ENCODE measurements at places on chromosomes 1 and 21.

DNA sequence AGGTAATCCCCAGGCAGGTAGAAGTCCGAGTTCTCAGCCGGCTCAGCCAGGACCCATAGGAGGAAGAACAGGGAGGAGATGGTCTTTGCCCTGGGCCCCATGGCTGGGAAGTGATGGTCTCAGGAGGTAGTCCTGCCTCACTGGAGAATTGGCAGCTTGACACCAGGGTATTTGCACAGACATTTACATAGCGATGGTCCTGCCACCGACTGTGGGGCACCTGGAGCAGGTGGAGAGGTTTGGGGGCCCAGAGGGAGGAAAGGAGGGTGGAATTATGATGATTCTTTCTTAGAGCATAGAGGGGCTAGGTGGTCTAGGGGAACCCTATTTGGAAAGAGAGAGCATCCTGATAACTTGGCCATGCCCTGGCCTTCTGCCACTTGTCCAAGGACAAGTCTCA lies at the start of gene TAS1R2:
TAS1R2 (minus strand) TSS at position 101 of the 400 bp plus-strand sequence; CDS start at position 101, 0 bp downstream.
- no peak for DNase-seq

DNA sequence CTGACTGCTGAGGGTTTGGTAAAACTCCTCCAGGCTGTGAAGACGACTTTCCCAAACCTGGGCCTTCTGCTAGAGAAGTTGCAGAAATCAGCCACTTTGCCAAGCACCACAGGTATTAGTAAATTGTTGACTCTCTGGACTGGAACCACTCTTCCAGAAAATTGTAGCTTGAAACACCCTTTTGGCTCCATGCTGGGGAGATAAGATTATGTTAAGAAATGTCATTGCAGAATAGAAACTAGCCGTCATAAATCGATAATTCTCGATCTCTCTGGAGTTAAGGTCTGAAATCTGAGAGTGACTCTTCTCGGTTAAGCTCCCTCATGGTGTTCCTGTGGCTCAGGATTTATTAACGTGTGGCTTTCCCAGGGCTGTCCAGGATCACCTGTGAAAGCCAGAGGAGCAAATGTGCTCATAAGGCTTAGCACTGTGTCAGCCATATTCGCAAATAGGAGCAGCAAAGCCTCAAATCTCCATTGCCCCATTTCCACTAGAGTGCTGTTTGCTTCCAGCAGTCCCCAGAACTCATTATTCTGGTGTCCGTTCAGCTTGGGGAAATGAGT lies 54.6 kb downstream of the ZBTB40 start:
- DNase-seq: no peak

GRCh38 chr1:156490401-156491032 lies 10.1 kb downstream of the MEF2D start:
- peak; percentile 38 for DNase-seq

GRCh38 chr1:150981177-150981804 lies 801 bp upstream of the ANXA9 start:
- peak; percentile 50 for DNase-seq

- no peak for DNase-seq
Observed at GRCh38 chr21:28928578-28929420, 63.9 kb downstream of the LTN1 start.

- DNase-seq: no peak
Observed at GRCh38 chr21:17513214-17514123, 626 bp downstream of the CXADR start.

- DNase-seq: no peak
Observed at GRCh38 chr1:192527950-192528349, 47.6 kb upstream of the RGS1 start.

GRCh38 chr1:185907246-185907645 lies 173.1 kb downstream of the HMCN1 start:
- no peak for DNase-seq

- DNase-seq: peak; percentile 63
Observed at GRCh38 chr1:206041640-206042039, 11.3 kb upstream of the RHEX start.

GRCh38 chr1:39727932-39728317 lies 10.8 kb upstream of the PPIE start:
- no peak for DNase-seq

GRCh38 chr1:162223488-162223887 lies 153.2 kb downstream of the SPATA46 start:
- no peak for DNase-seq

DNA sequence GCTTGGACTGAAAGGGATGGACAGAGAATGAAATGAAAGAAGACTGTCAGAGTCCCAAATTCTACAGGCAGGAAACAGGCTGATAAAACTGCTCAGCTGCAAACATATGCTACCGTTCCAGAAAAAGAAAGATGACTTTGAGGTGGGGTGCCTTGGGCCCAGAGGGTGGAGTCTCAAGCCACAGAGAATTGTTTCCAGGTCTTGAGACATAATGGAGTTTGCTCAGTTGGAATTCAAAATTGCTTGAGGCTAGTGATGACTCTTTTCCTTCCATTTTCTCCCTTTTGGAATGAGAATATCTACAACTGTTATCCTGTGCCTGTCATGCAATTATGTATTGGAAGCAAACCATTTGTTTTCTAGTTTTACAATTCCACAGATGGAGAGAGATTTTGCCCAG lies 23.6 kb upstream of the PSEN2 start:
- no peak for DNase-seq

DNA sequence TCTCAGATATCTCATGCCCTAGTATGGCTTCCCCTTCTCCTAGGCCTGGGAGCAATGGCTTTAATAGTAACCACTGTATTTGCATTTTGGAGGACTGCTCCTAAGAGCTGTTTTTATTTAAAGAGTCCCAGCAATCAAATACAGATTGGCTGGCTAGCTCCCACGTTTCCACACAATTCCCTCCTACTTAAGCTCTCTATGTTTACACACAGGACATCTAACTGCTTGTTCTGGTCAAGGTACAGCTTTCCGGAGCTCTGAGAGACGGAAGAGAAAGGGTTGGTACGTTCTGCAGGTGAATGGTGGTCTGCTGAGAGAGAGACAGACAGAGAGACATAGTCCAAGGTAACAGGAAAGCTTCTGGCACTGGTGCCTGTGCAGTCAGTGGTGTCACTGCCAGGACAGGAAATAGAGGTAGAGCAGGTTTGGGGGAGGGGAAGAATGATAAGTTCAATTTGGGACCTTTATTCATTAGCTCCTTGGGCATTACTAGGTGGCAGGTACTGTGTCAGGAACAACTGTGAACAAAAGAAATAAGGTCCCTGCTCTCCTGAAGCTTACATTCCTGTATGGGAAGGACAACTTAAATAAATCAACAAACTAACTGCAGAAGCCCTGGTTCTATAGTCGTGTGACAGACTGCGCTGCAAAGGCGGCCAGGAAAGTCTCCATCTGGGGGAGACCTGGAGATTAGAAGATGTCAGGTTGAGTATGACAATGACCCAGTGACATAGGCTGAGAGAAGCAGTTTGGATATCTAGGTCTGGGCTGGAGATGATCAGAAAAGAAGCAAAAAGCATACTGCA lies 1.2 kb upstream of the SLC25A33 start:
- peak; percentile 50 for DNase-seq

DNA sequence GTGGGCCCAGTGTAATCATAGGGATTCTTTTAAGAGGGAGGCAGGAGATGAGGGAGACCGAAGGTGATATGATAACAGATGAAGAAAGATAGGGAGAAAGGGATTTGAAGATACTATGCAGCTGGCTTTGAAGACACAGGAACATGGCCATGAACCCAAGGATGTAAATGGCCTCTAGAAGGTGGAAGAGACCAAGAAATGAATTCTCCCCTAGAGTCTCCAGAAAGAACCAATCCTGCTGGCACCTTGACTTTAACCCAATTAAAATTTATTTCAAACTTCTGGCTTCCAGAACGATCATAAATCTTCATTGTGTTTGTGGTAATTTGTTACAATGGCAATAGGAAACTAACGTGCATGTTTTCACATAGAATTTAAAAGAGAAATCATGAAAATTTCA lies 95.0 kb upstream of the GORAB start:
- no peak for DNase-seq

DNA sequence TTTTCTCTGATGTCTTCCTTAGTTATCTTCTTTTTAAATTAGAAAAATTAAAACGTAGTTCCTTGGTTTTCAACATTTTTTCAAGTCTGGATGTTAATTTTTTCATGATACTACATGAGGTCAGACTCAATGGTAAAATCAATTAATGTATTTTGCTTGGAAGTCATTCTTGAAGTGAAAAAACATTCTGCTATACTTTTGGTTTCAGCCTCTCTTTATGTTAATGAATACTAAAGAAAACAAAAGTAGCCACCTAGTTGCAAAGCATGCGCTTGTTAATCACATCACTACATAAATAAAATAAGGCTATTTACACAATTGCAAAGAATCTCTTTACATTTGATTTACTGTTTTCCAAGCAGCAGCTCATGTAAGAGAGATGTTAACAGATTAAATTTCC lies 170.4 kb downstream of the LIPI start:
- DNase-seq: no peak

- DNase-seq: no peak
Observed at GRCh38 chr1:45542591-45542990, 8.0 kb upstream of the AKR1A1 start.

GRCh38 chr1:3096345-3096744 lies 27.3 kb downstream of the PRDM16 start:
- DNase-seq: no peak

GRCh38 chr1:160711602-160712311 lies at the start of gene CD48:
TSS of gene CD48 (minus strand) at chr1:160711822. CDS start at chr1:160711763, 59 bp downstream.
- peak; percentile 92 for DNase-seq

- peak; percentile 83 for DNase-seq
Observed at GRCh38 chr1:160708118-160708517, 3.5 kb downstream of the CD48 start.

- no peak for DNase-seq
Observed at GRCh38 chr1:88799491-88799890, 91.9 kb downstream of the GTF2B start.

GRCh38 chr1:156508955-156509234 lies 8.3 kb upstream of the MEF2D start:
- no peak for DNase-seq

DNA sequence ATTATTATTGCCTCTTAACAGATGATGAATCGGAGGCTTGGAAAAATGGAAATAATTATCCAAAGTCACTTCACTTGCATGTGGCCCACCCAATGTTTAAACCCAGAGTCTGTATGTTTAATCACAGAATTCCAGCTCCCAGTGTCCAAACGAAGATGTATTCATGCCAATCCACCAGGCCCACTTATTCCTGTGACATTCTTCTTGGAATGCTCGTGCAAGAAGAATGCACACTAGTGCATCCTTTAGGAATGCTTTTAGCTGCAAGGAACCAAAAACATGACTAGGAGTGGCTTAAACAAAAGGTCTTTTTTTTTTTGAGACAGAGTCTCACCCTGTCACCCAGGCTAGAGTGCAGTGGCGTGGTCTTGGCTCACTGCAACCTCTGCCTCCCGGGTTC lies 8.9 kb upstream of the OPRD1 start:
- no peak for DNase-seq

GRCh38 chr1:67307251-67308060 lies at the start of gene IL12RB2:
TSS of gene IL12RB2 (plus strand) at chr1:67307873. CDS start at chr1:67320369, 12,496 bp downstream.
- no peak for DNase-seq

GRCh38 chr1:6489383-6489765 lies 2.1 kb downstream of the PLEKHG5 start:
- DNase-seq: no peak

DNA sequence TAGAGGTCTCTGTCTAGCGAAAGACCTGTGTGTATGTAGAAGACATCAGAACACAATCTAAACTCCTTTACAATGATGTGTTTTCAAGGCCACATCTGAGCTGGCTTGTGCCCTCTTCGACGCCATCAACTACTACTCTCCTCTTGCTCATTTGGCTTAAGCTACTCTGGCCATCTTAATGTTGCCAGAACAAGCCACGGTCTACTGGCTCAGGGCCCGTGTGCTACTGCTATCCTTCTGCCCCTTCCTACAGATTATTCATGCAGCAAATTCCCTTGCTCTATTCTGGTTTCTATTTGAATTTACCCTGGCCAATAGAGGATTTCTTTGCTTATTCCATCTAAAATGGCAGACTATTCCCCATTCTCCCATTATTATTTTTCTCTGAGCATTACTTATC lies 121.7 kb downstream of the ZZZ3 start:
- no peak for DNase-seq

DNA sequence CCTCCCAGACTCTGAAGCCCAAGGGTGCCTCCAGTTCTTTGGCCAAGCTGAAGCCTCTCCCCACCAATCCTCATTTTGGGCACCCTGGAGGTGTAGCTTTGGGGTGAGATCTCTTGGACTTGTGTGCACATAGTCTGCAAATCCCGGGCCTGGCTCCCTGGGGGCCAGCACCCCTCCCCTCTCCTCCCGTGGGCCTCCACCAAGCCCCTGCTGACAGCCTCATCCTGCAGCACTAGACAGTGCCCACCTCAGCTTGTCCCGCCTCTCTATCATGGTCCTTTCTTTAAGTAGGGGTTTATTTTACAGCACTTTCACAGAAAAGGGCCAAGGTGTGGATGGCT lies 3.2 kb downstream of the GJC2 start:
- no peak for DNase-seq

DNA sequence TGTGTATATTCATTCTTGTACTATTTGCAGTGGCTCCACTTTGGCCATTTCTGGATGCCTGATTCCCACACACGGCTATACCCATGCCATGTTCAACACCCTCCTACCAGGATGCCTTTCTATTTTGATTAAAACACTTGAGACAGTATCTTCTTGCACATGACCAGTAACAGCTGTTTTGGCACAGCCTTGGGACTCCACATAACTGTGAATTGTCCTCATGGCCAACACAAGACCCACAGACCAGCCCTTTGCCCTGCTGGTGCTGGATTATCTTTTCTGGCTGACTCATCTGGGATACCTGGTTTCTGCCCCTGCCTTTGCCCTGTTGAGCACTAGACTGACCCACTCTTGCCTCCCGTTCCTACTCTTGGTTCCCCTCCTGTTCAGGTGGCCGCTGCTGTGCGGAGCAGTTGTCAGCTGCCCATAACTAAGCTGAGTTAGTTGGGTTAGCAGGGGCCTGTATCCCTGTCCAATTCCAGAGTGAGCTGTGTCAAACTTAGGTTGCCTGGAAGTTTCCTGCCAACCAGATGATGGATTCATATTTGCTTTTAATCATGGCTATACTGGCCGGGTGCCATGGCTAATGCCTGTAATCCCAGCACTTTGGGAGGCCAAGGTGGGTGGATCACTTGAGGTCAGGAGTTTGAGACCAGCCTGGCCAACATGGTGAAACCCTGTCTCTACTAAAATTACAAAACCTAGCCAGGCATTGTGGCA lies 10.8 kb upstream of the EYA3 start:
- DNase-seq: no peak

- no peak for DNase-seq
Observed at GRCh38 chr1:35971601-35972000, 40.7 kb downstream of the AGO3 start.

DNA sequence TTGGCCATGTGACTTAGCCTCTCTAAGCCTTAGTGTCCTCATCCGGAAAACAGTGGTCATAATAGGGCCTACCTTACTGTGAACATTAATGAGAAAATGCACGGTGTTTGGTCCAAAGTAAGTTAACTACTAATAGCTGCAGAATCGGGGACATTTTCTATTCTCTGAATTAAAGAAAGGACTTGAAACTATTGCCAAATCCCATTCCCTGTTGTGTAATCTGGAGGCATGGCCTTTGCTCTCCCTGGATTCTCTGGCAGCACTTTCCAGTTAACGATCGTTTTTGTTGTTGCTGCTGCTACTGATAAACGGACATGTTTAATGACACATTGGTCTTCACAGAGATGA lies 30.5 kb downstream of the FMO4 start:
- no peak for DNase-seq
